ENCODE measurements at places on chromosomes 11 and 22.
A peak's percentile ranks its signal among the peaks of the same experiment; 100 is the strongest.

- no peak for DNase-seq
Observed at GRCh38 chr22:37843741-37844089, 419 bp downstream of the ANKRD54 start.

- no peak for DNase-seq
Observed at GRCh38 chr22:29768052-29768693, 1.0 kb downstream of the UQCR10 start.

DNA sequence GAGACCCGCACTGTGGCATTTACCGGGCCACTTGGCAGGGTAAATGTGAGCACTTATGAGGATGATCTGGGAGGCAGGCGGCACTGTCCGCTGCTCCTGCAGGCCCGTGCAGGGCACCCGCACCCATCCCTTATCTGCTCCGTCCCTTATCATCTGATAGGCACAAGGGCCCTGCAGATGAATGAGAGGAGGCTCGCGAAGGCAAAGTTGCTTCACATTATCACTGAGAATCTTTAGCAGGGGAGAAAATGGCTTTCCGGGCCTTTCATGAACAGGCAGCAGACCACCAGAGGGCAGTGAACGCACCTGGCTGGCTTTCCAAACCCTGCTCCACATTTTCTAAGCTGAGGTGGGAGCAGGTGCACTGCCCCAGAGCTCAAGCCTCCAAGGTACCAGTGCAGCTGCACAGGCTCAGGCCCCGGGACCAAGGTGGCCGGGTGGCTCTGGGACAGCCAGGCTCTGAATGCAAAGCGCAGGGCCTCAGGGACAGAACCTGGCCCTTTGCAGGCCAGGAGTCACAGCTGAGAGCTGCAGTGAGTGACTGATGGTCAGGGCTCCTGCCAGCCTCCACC lies 165.6 kb downstream of the SHANK2 start:
- no peak for DNase-seq

GRCh38 chr11:116427903-116428637 lies 344.7 kb downstream of the BUD13 start:
- no peak for DNase-seq

- no peak for DNase-seq
Observed at GRCh38 chr22:46139895-46140350, 10.4 kb upstream of the PPARA start.

- no peak for DNase-seq
Observed at GRCh38 chr11:64685536-64685935, 37.5 kb downstream of the NRXN2 start.

GRCh38 chr11:118291477-118292135 lies 12.9 kb upstream of the CD3E start:
- DNase-seq, result peak; percentile 15

GRCh38 chr11:66338276-66339161 lies 2.3 kb upstream of the RIN1 start:
- DNase-seq, result no peak

- DNase-seq, result no peak
Observed at GRCh38 chr11:19368726-19369375, 128.1 kb upstream of the E2F8 start.

DNA sequence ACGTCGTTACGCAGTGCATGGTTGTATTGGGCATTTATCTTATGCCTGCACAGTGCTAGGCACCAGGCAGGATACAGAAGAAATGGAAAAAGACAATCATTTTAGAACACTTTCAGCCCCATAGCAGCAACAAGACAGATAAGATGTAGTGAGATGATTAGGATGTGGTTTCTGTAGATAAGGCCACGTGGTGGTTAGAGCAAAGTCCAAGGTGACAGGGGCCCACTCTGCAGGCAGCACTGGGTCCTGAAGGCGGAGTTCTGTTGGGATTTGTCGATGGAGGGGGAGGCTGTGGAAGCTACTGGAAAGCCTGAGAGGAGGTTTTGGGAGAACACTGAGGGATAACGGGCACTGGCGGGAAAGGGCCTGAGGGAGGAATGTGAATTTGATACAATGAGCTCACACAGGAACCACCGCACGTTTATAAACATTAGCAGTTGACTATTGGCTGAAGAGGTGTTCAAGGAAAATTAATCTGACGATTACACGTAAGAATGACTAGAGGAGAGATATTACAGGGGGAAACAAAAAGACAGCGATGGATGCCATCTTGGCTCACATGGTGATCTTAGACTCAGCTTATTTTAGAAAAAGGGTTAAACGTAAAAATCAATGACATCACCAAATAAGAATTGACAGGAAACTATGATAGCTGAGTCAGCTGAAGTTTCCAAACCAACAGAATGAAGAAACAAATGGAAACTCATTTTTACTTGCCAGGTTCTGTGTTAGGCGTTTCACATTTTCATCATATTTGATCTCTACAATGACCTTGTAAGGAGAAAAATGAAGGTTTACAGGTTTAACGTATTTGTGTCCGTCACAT lies 551.0 kb downstream of the OPCML start:
- no peak for DNase-seq

DNA sequence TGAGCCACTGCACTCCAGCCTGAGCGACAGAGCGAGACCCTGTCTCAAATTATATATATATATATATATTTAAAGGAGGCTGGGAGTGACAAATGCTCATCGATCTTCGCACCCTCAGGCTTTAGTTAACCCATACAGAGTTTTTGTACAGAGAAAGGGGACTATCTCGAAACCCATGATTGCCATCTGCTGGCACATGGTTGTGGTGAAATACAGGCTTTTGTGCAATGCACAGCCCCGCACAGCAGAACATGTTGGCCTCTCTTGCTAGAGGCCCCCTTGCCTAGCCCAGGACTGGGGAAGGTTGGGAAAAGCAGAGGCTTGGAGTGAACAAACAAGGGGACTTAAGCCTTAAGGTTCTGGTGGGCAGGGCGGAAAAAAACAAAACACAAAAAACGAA lies 3.6 kb downstream of the MYBPC3 start:
- DNase-seq, result no peak

GRCh38 chr22:29946220-29946619 lies 63.2 kb downstream of the MTMR3 start:
- no peak for DNase-seq

DNA sequence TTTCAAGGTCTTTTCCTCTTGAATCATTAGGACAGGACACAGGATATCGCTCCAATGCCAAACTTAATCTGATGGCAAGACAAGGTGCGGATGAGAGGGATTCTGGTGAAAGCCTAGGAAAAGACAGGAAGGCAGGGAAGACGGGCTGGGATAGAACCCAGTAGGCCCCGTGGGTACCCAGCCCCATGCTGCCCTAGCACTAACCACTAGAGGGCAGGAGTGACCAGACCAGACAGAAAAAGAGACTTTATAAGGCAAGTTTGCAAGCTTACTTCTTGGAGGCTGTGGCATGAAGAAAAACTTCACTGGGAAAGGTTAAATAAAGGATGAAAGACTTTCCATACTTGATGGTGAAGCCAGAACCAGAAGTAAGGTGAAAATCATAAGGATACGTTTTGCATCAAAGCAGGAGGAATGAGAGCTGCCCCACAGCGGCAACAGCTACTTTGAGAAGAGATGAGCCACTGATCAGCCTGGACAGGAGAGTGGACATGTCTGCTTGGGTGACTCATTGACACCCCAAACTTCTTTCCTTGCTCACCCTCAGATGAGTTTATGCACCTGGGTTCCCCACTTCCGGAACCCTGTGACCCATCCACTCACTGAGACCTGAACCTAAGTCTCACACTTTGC lies 39.8 kb downstream of the SYN3 start:
- DNase-seq, result no peak

Data from CD4-positive, alpha-beta T cell treated with Interferon gamma for 1 hour (primary cell).